Muscle of leg (tissue), 16 donors: ENCODE measurements at places on chromosomes 7 and 10. TPM values are rescaled to one million over a fixed set of nuclear protein-coding genes. Genes with fewer than 3 reads are reported as not detected.

- no peak overlapping the region for H3K4me3 ChIP-seq
- peak; percentile 7 for DNase-seq
- H3K4me1 ChIP-seq: no peaks in the 10 kb centered on the region
- no peak overlapping the region for H3K27ac ChIP-seq
- no peaks in the 10 kb centered on the region for H3K27me3 ChIP-seq
Observed at GRCh38 chr7:51950813-51951212, 634.2 kb upstream of the COBL start.

GRCh38 chr10:13475124-13475523 lies 53.7 kb downstream of the BEND7 start:
- H3K4me1 ChIP-seq: no peaks in the 10 kb centered on the region
- DNase-seq: no peak
- H3K27me3 ChIP-seq: no peaks in the 10 kb centered on the region
- no peak overlapping the region for H3K27ac ChIP-seq
- H3K4me3 ChIP-seq: no peak overlapping the region
- H3K36me3 ChIP-seq: peaks cover 3% of the 10 kb centered on the region

- DNase-seq: peak; percentile 60
- no peak overlapping the region for H3K27ac ChIP-seq
- peaks cover 20% of the 10 kb centered on the region for H3K27me3 ChIP-seq
Observed at GRCh38 chr10:70952401-70952800, 64.0 kb upstream of the PCBD1 start.

GRCh38 chr10:16384021-16384420 lies 52.8 kb upstream of the PTER start:
- H3K36me3 ChIP-seq: no peaks in the 10 kb centered on the region
- DNase-seq: peak; percentile 65
- no peak overlapping the region for H3K4me3 ChIP-seq
- H3K27ac ChIP-seq: no peak overlapping the region
- peaks cover 4% of the 10 kb centered on the region for H3K4me1 ChIP-seq

DNA sequence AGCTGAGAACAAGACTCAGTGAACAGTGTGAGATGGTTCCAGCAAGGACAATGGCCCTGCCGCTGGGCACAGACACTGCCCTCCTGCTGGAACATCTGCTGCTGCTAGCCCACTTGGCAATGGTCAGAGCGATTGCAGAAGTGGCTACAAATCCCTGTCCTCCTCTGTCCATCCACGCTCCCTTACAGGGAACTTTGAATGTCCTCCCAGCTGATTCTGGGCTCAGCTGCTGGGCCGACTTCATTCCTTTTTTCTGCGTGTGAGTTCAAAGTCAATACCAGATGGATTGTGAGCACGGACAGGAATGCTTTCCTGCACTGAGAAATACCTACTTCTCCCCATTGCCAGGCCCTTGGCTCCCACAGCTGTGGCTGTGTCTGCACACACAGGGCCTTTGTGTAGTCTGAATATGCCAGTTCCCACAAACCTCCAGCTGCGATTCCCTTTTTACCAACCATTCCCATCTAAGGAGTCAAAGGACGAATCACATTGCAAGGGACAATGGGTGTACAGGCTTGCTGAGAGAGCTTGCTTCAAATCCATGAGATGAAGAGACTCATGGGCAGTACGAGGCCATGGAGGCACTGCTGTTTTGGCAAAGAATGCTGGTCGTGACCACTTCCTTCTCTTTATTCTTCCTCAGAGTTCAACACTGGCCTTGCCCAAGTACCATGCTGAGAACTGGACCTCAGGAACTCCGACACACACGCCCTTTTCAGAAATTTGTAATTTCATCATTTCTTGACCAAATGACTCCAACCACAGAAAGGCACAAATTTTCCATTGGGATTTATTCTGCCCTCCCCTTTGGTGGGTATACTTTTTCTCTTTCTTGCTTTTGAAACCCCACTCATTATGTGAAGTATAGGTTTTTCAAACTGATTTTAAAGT lies 44.2 kb downstream of the BPGM start:
- H3K4me1 ChIP-seq: peaks cover 26% of the 10 kb centered on the region
- H3K27ac ChIP-seq: peak overlapping the region; percentile 56
- no peaks in the 10 kb centered on the region for H3K27me3 ChIP-seq
- no peaks in the 10 kb centered on the region for H3K36me3 ChIP-seq
- no peak overlapping the region for H3K4me3 ChIP-seq
- DNase-seq: no peak

DNA sequence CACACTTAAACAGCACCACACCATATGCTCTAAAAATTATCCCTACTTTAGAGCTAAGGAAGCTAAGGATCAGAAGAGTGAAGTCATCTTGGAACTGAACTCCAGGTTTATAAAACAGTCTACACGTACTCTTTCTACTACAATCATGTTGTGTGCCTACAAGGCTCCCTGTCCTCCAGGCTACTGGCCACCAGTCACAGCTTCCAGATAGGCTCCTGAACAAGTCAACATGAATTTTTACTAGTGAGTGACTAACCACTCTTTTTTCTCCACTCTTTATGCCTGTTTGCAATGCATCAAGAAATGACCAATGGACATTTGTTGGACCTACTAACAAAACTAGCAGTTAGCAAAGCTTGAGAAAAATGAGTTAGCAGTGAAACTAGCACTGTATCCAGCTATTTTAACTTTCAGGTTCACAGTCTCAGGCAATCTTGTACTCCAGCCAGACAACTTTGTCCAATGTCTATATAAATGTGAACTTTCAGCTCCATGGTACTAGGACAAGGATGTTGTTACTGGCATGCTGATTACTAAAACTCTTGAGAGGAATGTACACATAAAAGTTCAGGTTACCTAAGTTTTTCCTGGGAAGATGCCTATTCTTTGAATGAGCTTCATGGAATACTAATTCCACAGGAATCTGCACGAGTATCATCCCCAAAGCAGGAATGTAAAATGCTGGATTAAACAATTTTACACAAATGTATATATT lies 180.0 kb downstream of the BTAF1 start:
- DNase-seq: peak; percentile 90
- peaks cover 16% of the 10 kb centered on the region for H3K4me1 ChIP-seq
- H3K4me3 ChIP-seq: no peak overlapping the region
- no peaks in the 10 kb centered on the region for H3K27me3 ChIP-seq
- H3K36me3 ChIP-seq: no peaks in the 10 kb centered on the region

- H3K27me3 ChIP-seq: no peaks in the 10 kb centered on the region
- no peaks in the 10 kb centered on the region for H3K4me1 ChIP-seq
- no peaks in the 10 kb centered on the region for H3K36me3 ChIP-seq
Observed at GRCh38 chr7:41624818-41625217, 78.1 kb downstream of the INHBA start.

- H3K27ac ChIP-seq: no peak overlapping the region
- no peak for DNase-seq
- no peaks in the 10 kb centered on the region for H3K27me3 ChIP-seq
- H3K4me1 ChIP-seq: no peaks in the 10 kb centered on the region
- no peak overlapping the region for H3K4me3 ChIP-seq
- H3K36me3 ChIP-seq: no peaks in the 10 kb centered on the region
Observed at GRCh38 chr10:61028861-61029361, 84.9 kb upstream of the RHOBTB1 start.

DNA sequence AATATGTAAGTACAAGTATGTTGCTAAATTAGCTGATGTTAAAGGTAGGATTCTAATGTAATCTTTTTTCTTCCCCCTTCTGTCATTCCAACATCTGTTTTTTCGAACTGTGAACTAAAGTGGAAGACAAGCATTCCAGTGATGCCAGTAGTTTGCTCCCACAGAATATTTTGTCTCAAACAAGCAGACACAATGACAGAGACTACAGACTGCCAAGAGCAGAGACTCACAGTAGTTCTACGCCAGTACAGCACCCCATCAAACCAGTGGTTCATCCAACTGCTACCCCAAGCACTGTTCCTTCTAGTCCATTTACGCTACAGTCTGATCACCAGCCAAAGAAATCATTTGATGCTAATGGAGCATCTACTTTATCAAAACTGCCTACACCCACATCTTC lies 62.7 kb downstream of the WAC start:
- peaks cover 11% of the 10 kb centered on the region for H3K36me3 ChIP-seq
- peak; percentile 16 for DNase-seq
- no peak overlapping the region for H3K27ac ChIP-seq
- H3K4me3 ChIP-seq: no peak overlapping the region
- no peaks in the 10 kb centered on the region for H3K4me1 ChIP-seq
- no peaks in the 10 kb centered on the region for H3K27me3 ChIP-seq

- H3K4me1 ChIP-seq: peaks cover 41% of the 10 kb centered on the region
- no peak for DNase-seq
- H3K27ac ChIP-seq: no peak overlapping the region
- H3K27me3 ChIP-seq: no peaks in the 10 kb centered on the region
Observed at GRCh38 chr10:95539560-95540284, 21.4 kb downstream of the SORBS1 start.

DNA sequence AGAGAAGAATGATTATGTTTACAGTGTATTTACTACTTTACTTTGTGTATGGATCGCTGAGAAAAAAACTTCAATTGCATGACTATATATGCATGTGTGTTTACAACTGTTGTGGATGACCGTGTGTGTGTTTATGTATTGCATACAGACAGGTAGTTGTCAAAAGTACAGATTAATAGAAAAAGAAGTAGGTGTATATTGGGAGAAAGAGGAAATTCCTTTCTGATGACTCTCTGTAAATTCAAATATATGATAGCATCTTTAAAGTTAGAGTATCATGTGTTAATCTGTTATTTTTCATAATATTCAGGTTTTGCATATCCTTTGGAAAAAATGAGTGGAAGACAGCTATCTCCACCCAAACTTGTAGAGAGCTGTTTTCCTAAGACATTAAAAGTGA lies 160.4 kb upstream of the AGR3 start:
- H3K27me3 ChIP-seq: no peaks in the 10 kb centered on the region
- no peaks in the 10 kb centered on the region for H3K36me3 ChIP-seq
- H3K4me1 ChIP-seq: no peaks in the 10 kb centered on the region
- H3K4me3 ChIP-seq: no peak overlapping the region
- no peak for DNase-seq

GRCh38 chr10:130215151-130215930 lies 79.2 kb downstream of the GLRX3 start:
- peaks cover 3% of the 10 kb centered on the region for H3K4me1 ChIP-seq
- peaks cover 3% of the 10 kb centered on the region for H3K27me3 ChIP-seq
- no peak overlapping the region for H3K27ac ChIP-seq
- no peak overlapping the region for H3K4me3 ChIP-seq
- H3K36me3 ChIP-seq: no peaks in the 10 kb centered on the region

DNA sequence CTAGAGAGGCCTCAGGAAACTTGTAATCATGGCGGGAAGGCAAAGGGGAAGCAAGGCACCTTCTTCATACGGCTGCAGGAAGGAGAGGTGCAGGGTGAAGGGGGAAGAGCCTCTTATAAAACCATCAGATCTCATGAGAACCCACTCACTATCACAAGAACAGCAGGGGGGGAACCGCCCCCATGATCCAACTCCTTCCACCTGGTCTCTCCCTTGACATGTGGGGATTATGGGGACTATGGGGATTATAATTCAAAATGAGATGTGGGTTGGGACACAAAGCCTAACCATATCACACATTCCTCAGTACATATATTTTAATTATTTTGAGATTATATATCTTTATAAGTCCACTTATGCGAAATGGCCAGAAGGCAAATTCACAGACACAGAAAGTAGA lies 8.9 kb downstream of the HK1 start:
- H3K4me3 ChIP-seq: no peak overlapping the region
- H3K36me3 ChIP-seq: no peaks in the 10 kb centered on the region
- no peak overlapping the region for H3K27ac ChIP-seq
- DNase-seq: no peak
- peaks cover 2% of the 10 kb centered on the region for H3K27me3 ChIP-seq

- H3K4me1 ChIP-seq: no peaks in the 10 kb centered on the region
- no peaks in the 10 kb centered on the region for H3K27me3 ChIP-seq
- no peak for DNase-seq
- no peak overlapping the region for H3K27ac ChIP-seq
- H3K36me3 ChIP-seq: no peaks in the 10 kb centered on the region
- H3K4me3 ChIP-seq: no peak overlapping the region
Observed at GRCh38 chr10:90192825-90193224, 491.4 kb downstream of the KIF20B start.

- H3K27ac ChIP-seq: no peak overlapping the region
- DNase-seq: no peak
- H3K4me1 ChIP-seq: no peaks in the 10 kb centered on the region
- peaks cover 10% of the 10 kb centered on the region for H3K27me3 ChIP-seq
- no peak overlapping the region for H3K4me3 ChIP-seq
Observed at GRCh38 chr10:128167926-128168520, 41.8 kb upstream of the MKI67 start.

DNA sequence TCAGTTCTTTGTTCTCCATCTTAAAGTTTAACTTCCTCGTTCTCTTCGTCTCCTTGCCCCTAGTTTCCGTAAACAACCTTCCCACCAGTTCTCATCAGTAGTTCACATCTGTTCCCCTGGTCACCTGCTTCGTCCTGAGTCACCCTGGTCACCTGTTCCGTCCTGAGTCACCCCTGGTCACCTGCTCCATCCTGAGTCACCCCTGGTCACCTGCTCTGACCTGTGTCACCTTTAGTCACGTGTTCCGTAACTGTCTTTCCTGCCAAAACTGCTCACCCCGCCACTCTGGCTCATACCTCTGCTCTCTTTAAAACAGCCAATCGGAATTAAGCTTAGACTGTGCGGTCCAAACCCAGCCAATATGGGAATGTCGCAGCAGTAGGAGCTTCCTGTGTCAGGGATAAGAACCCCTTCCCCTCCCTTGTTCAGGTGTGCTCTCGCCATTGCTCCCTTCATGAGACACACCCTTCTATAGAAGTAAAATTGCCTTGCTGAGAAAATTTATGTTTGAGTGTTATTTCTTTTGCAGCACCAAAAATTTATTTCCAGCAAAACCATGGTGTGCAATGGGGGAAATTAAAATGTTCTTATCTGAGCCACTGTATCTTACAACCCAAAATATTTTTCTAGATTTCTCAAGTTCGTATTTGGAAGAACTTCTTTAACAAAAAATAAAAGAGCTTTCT lies 112.2 kb downstream of the VIM start:
- H3K27me3 ChIP-seq: no peaks in the 10 kb centered on the region
- H3K27ac ChIP-seq: no peak overlapping the region

- H3K36me3 ChIP-seq: no peaks in the 10 kb centered on the region
- H3K4me3 ChIP-seq: no peak overlapping the region
- H3K27ac ChIP-seq: no peak overlapping the region
- no peaks in the 10 kb centered on the region for H3K27me3 ChIP-seq
- H3K4me1 ChIP-seq: no peaks in the 10 kb centered on the region
Observed at GRCh38 chr10:83553366-83553765, 585.9 kb upstream of the GHITM start.

Gene PVRIG
- 0.13 TPM for total RNA-seq

Gene FBXL13
- total RNA-seq: 0.71 TPM

Gene SAMD9L
- total RNA-seq: 11.8 TPM

Gene PRSS37
- total RNA-seq: not detected

Gene ACSM6
- not detected for total RNA-seq

Gene TAC1
- 2.0 TPM for total RNA-seq

Gene RBM28
- 26.6 TPM for total RNA-seq

Gene HECW1
- 0.13 TPM for total RNA-seq

Gene ACSL5
- 1.7 TPM for total RNA-seq

Gene GATA3
- total RNA-seq: 0.18 TPM
